ENCODE measurements at places on chromosomes 7 and 10. TPM values are rescaled to one million over a fixed set of nuclear protein-coding genes. Genes with fewer than 3 reads are reported as not detected.

- DNase-seq, result no peak
These were observed 319.3 kb downstream of the INHBA start for GRCh38 chr7:41383596-41383995.

DNA sequence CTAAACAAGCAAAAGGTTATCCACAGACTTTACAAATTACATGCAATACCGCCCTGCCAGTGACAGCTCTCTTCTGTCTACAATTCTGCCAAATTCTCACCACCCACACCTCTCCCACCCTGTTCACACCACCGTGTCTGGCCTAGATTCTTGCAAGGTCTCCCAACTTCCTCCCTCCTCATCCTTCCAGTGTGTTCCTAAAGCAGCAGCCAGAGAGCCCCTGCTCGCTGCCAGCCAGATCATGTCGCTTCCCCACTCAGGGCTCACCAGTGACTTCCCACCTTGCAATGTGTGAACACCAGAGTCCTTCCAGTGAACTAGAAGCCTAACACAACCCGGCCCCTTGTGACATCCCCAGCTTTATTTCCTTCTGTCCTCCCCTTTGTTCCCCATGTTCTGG is 121.6 kb downstream of the HECW1 start:
- no peak for DNase-seq

- no peak for DNase-seq
These were observed 22.2 kb upstream of the BAIAP2L1 start for GRCh38 chr7:98423043-98423442.

DNA sequence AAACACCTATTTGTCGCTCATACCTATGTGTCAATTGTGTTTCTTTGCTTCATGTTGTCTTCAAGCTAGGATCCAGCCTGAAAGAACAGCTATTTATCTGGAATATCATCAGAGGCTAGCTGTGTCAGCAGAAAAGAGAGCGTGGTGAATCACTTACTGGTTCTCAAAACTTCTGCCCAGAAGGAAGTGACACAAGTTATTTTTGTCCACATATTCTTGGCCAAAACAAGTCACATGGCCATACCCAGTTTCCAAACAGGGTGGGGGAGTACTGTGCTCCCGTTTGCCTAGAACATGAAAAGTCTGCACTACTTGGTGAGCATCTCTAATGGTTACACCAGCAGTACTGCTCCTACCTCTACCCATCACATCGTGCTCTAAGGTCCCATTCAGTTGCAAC is 160.9 kb upstream of the CSTF2T start:
- no peak for DNase-seq

GRCh38 chr10:131127610-131128009 is 183.9 kb downstream of the TCERG1L start:
- no peak for DNase-seq

OIT3 gene
- 0.15 TPM for total RNA-seq

SORCS3 gene
- not detected for total RNA-seq
